Activated naive CD8-positive, alpha-beta T cell treated with anti-CD3 and anti-CD28 coated beads, Interleukin-2, amount 10 ng/mL, durations not matched to agents 7 days and 5 days (primary cell): ENCODE measurements at places on chromosomes 16 and 17. TPM values are rescaled to one million over a fixed set of nuclear protein-coding genes. Genes with fewer than 3 reads are reported as not detected.
A peak's percentile ranks its signal among the peaks of the same experiment; 100 is the strongest.

GRCh38 chr17:29645515-29646051 lies 22.9 kb upstream of the CORO6 start:
- peaks cover 32% of the 10 kb centered on the region for H3K36me3 ChIP-seq
- H3K27ac ChIP-seq, result no peak overlapping the region
- peaks cover 9% of the 10 kb centered on the region for H3K4me1 ChIP-seq
- H3K27me3 ChIP-seq, result no peaks in the 10 kb centered on the region
- H3K4me3 ChIP-seq, result no peak overlapping the region
- no peak for DNase-seq

- no peak overlapping the region for H3K27ac ChIP-seq
- no peaks in the 10 kb centered on the region for H3K27me3 ChIP-seq
- H3K36me3 ChIP-seq, result no peaks in the 10 kb centered on the region
- H3K4me1 ChIP-seq, result no peaks in the 10 kb centered on the region
These were observed 918.1 kb upstream of the CDH8 start for GRCh38 chr16:62954144-62955032.

GRCh38 chr17:45156242-45156641 lies 5.4 kb upstream of the HEXIM2 start:
- no peaks in the 10 kb centered on the region for H3K27me3 ChIP-seq
- H3K4me1 ChIP-seq, result peaks cover 27% of the 10 kb centered on the region
- peaks cover 16% of the 10 kb centered on the region for H3K36me3 ChIP-seq
- H3K4me3 ChIP-seq, result no peak overlapping the region
- peak overlapping the region; percentile 34 for H3K27ac ChIP-seq
- no peak for DNase-seq

COX6A2 gene
- not detected for total RNA-seq
